ENCODE measurements at places on chromosomes 13 and 19.

DNA sequence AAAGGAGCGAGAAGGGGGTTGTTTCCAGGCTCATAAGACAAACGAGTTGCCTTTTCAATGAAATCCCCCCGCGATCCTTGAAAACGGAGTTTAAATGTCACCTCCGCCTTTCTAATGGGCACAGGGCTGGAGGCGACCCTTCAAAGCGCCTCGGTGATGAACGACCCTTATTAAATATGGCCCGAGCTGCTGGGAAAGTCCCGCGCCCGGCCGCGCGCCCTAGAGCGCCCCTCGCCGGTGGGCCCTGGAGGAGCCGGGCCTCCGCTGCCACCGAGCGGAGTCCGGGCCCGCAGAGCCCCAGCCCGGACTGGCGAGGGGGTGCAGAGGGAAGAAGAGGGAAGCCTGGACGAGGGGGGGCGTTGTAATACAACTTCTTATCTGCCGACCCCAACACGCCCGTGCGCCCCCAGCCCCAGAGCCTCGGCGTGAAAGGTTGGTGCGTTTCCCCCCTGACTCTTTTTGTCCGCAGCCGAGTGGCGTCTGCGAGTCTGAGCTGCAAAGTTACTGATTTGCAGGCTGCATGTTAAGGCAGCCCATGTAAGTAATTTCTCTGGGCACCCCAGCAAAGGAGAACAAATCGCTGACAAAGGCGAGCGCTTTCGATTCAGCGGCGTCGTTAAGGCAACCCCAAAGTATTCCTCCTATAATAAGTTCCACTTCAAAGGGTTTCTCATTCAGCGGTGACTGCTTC is 11.9 kb downstream of the ZIC5 start:
- DNase-seq: peak; percentile 40

DNA sequence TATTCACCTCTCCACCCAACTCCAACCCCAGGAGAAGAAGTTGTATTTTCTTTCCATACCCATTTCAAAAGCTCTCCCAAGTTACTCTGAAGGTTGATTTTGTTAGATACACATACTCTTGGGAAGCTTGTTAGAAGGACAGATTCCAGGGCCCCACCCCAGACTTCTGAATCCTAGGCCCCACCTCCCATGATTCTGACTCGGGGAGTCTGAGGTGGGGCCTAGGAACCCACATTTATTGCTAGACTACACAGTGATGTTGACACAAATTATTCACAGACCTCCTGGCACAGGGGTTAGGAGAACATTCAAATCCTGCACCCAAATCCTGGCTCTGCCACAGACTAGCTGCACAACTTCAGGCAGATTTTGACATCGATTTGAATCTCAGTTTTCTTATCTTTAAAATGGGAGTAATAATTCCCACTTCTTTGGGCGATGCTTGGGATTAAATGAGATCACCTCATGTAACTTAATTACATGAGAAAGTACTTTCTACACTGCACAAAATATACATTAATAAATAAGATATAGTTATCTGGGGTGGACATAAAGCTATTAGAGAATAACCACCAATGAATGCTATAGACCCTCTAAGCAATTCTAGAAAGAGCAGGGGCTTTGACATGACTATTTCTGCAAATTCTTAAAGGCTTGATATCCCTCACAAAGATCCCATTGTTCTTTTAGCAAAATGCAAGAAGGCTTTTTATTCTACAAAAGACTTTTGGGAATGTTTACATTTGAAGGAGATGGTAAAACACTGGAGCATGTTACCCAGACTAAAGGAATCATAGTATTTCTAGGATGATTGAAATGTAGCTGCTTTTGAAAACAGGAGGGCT is 18.0 kb downstream of the MBNL2 start:
- no peak for DNase-seq

DNA sequence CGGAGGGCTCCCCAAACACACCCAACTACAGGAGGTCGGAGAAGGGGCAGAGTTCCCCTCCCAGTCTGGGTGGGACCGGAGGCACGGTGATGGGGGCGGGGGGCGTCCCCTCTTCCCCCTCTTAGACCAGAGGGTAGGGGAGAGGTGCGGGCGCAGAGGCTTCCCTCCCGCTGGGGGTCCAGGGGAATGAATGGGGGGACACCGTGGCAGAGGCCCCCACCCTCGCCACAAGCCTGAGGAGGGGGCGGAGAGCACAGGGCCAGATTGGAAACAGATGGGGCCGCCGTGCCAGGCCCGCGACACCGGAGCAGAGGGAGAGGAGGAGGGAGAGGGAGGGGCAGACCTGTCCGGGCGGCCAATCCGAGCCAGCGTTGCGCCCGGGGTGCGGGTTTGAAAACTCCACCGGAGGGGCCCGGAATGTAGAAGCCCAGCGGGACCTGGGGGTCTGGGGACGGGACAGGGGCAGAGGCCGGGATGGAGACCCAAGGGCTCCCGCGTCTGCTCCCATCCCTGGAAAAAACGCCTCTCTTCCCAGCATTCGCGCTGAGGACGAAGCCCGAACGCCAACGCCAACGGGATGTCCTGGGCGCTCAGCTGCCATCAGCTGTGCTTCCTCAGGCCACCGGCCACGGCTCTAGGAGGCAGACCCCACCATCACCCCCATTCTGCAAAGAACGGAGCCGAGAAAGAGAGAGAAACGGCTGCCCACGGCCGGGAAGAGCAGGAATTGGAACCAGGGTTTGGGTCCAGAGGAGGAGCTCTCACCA is 46.8 kb downstream of the PTPRS start:
- no peak for DNase-seq

DNA sequence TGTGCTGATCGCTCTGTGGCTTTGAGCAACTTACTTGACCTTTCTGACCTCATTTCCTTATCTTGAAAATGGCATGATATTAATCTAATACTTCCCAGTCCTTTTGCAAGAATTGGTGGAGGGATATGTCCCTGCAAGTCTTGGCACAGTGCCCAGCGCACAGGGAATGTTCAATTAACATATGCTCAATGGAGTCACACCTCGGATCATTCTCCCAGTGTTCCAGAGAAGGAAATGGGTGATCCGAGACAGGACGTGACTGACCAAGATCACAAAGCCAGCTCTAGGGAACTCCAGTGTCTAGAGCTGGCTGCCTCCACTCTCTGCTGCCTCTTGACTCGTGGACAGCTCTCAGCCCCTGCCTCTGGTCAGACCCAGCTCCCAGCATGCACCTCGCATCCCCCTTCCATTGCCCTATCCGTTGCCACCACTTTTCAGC is 3.6 kb downstream of the CDC42EP5 start:
- DNase-seq: no peak

DNA sequence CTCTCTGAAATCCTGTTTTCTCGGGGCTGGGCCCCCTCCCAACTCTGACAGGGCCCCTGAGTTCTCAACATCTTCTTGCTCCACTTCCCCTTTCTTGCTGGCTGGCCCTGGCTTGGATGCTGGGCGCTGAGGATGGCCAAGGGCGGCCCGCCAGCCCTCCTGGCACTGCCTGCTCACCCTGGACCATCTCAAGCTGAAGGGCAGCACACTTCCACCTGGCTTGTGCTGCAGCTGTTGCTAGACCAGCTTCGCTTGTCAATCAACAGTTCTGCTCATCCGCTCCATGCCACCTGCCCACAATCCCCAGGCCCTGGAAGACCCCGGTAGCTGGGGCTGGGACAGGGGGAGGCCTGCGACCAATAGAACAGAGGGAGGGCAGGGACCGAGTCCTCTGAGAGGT is 6.9 kb upstream of the GMIP start:
- DNase-seq: no peak

DNA sequence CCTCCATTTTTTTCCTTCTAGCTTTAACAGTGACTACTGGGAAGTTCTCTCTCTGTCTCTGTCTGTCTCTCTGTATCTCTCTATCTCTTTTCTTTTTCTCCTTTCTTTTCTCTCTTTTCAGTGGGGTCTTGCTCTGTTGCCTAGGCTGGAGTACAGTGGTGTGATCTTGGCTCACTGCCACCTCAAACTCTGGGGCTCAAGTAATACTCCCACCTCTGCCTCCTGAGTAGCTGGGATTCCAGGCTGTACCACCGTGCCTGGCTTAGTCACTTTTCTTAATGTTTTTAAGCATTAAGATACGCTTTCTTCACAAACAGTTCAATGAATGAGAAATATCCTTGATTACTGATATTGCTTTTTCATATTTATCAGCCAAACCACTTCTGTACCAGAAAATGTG is 13.1 kb downstream of the PCCA start:
- no peak for DNase-seq

- peak; percentile 96 for DNase-seq
Measured at GRCh38 chr19:13610039-13610691, 103.9 kb upstream of the CACNA1A start.

- DNase-seq: no peak
Measured at GRCh38 chr13:94345374-94346195, 133.9 kb downstream of the DCT start.

DNA sequence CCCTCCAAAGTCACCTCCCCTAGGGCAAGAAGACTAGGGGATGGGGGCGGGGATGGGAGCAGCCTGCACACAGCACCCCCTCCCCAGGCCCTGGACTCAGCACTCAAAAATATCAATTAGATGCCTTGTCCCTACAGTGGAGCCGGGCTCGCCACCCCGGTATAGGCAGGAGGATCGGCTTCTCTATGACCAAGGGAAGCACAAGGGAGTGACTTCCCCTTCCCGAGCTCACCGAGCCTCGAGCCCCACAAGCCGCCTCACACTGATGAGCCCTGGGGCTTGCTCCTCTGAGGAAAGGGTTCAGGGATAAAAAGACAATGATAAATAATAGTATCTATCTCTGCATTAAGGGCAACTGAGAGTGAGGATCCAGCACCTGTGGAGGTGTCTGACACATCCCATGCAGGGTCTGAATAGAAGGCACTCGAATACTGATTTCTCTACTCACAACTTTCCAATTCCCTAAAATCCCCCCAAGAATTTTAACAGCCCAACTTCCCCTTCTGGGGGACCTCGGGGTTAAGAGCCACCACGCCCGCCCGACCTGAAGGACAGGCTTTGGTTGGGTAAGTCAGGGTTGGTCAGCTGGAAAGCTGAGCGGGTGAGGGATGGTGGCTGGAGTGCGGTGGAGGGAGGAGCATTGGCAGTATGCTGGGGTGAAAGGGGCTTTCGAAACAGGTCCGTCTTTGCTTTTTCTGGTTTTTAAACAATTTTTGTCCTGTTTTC is 51.3 kb downstream of the STK24 start:
- DNase-seq: no peak

DNA sequence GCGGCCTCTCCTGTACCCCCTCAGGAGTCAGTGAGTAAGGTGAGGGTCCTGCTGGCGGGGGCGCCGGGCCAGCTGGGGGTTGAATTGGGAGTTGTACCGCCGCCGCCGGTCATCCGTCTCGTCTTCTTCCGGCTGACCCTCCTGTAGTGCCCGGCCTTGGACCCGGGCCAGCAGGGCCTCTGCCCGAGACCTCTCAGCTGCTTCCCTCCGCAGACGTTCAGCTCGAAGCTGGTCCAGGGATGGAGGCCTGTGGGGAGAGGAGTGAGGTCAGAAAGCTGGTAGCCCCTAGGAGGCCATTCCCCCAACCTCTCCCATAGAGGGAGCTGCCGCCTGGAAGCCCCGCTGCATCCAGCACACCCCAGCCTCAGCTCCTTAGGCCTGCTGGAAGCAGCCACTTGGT is 3.8 kb downstream of the LENG1 start:
- no peak for DNase-seq

DNA sequence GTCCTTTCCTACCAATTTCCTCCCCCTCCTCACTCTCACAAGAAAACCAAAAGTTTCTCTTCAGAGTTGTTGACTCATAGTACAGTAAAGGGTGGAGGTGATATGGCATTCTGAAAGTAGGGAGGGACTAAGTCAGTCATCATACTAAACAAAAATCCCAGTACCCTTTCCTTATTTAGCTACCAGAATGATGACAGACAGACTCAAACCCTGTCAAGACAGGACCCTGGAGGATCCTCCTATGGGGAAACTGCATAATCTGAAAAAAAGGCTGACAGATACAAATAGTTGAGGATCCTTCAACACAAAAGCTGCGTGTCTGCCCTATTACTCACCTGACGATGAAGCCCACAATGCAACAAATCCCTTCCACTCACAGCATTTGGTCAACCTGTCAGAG is 55.5 kb downstream of the CYSLTR2 start:
- no peak for DNase-seq

- DNase-seq: no peak
Measured at GRCh38 chr13:27023385-27024073, 148.1 kb downstream of the USP12 start.

DNA sequence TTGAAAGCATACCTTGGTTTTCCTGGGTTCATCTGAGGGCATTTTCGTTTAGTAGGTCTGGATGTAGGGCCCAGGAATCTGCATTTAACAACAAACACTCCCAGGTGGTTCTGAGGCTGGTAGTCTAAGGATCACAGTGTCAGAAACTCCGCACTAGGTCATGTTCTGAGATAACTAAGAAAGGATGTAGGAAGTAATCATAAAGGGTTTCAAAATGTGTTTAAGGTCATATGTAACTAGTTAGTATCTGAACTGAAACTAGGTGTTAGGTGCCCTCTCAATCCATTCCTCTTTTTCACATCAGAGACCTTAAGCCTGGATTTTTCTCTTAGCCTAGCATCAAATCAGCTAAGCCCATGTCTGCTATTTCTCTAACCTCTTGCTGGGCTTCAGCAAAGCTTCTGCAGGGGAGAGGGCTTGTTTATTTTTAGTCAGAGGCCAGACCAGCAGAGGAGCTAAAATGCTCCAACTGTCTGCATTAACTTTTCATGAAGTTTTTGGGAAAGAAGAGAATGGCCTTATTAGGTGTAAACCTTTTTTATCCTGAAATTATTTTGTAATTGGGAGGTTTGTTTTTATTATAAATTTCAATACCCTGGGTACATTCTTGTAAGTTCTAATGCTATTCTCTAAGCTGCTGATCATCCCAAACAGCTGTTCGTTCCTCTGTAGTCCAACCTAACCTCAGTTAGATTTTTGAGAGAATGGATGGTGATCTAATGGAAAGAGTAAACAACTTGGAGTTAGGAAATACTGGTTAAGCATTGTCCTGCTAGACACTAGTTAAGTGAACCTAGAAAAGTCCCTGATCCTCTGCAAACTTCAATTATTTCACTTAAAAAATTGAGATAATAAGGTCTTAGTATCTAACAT is 262.8 kb upstream of the RFC3 start:
- DNase-seq: no peak

DNA sequence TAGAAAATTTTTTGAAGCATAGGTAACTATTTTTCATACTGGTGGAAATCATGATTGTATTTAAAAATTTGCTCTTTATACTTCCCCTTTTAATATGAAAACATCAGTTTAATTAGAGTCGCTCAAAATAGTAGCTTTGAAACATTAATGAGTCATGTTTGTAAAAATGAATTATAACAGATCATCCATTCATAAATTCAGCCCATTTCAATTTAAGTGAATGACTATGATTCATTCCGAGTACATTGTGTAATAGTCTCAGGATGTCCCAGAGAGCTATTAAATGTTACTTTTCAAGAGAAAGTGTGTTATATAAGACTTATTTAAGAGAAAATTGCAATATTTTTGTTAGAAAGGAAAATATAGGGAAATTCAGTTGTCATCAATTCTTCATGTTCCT is 111.0 kb downstream of the FNDC3A start:
- no peak for DNase-seq

- DNase-seq: no peak
Measured at GRCh38 chr13:63094717-63095116, 1679.1 kb upstream of the PCDH20 start.

GRCh38 chr13:24275041-24275440 is 34.3 kb upstream of the C1QTNF9 start:
- DNase-seq: no peak
